ENCODE measurements at places on chromosomes 5 and 9.

DNA sequence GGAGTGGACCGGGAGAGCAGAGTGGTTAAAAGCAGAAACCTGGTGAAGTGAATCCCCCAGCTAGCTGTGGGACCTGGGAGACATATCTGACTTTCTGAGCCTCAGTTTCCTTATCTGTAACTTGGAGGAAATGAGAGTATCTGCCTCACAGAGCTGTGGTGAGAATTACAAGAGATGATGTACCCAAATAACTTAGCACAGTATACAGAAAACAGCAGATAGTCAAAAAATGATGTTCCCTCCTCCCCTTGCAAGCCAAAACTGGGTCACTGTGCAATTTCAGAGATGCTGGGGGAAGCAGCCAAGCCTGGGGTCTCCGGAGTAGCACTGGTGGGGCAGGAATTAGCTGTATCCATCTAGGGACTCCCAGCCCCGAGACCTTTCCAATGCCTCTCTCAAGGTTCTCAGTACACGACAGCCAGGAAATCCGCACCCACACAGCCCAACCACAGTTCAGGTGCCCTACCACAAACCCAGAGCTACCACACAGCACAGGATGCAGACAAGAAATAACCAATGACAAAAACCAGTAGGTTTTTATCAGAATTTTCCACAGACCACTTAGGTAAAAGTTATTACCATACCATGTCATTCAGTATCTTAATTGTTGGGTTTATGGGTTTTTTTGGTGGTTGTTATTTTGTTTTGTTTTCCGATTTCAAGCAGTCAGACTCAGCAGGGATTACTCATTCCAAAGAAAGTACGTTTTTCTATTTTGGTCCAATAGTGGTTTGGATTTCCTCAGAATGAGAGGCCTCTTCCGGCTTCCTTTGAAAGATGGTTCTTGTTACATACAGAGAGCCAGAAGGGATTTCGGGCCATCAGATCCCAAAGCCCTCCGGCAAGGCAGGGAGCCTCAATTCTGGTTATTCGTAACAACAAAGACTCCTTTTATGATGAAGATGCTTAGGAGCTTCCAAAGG, 4.9 kb upstream of the HRH2 start:
- peak; percentile 54 for DNase-seq

DNA sequence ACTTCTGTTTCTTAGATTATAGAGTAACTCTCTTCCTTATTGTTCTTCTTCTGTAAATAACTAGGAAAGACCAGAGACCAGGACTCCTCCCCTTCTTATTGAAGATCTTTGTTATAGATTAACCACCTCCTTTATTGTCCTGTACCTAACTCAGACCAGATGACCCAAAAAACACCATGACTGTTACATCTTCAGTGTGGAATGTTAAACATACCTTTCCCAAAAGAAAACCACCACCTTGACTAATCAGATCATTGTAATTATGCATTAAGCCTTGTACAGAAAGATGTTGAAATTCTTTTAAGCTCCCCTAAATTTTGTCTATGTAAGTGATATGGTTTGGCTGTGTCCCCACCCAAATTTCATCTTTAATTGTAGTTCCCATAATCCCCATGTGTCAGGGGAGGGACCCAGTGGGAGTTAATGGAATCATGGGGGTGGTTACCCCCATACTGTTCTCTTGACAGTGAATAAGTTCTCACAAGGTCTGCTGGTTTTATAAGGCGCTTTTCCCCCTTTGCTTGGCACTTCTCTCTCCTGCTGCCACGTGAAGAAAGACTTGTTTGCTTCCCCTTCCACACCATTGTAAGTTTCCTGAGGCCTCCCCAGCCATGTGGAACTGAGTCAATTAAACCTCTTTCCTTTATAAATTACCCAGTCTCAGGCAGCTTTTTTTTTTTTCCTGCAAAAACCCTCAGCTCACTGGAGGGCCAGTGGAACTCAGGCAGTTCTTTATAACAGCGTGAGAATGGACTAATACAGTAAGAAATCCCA, 26.3 kb downstream of the ARSB start:
- no peak for DNase-seq

GRCh38 chr5:87524217-87524616, 111.5 kb upstream of the CCNH start:
- DNase-seq, result no peak

GRCh38 chr5:145787001-145787400, 48.1 kb downstream of the PRELID2 start:
- DNase-seq, result no peak

- DNase-seq, result no peak
Measured at GRCh38 chr5:10601246-10602030, 37.6 kb downstream of the ANKRD33B start.

- DNase-seq, result no peak
Measured at GRCh38 chr5:141889282-141889871, 11.2 kb upstream of the PCDH1 start.

DNA sequence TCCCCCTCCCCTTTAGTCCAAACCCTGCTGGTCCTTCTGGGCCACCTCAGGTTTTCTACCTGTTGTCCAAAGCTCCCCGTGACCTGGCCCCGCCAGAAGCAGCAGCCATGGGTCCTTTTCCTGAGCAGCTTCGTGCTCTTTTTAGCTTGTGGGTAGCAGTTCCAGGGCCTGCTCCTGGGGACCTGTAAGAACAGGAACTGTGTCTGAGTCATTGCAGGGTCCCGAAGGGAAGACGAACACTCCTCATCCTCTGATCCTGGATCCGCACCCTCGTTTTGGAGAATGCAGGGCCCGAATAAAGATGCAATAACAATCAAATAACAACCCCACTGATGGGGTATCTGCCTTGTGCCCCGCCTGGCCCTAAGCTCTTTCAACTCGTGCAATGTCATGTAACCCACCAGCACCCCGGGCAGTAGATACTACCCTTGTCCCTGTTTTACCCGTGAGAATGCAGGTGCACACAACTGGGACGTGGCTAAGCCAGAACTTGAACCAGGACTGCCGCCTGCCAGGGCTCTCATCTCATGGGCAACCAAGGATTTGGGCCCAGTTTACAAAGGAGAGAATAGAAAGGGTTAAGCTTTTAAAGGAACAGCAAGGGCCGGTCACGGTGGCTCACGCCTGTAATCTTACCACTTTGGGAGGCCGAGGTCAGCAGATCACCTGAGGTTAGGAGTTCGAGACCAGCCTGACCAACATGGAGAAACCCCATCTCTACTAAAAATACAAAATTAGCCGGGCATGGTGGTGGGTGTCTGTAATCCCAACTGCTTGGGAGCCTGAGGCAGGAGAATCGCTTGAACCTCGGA, 33.2 kb downstream of the NEK6 start:
- no peak for DNase-seq

DNA sequence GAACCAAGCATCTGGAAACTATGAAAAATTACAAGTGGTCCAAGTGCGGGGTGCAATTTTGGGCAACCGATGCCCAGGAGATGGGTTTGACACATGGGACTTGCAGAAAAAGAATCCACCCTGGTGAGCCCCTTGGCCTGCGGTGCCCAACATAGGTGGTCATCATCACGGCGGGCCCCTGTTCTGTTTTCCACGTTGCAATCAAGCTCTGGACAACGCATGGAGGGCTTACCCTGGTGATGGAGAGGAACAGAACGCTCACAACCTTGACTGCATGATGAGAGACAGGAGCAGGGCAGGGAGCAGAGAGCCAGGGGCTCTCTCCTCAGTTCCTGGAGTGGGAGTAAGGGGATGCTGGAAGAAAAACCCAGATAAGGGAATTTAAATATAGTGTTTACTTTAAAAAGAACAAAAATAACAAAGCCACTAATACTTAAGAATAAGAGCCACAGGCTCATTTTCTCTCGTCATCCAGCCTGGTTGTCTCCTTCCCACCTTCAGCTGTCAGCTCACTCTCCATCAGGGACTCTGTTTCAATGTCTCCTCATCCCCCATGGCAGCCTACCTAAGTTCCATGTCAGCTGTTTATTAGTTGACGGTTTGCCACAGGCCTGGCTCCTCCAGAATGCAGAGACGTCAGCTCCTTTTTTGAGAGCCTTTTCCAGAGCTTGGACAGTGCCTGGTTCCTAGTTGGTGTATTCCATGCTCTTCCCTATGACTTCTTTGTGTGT, 172.1 kb downstream of the GADD45G start:
- no peak for DNase-seq

DNA sequence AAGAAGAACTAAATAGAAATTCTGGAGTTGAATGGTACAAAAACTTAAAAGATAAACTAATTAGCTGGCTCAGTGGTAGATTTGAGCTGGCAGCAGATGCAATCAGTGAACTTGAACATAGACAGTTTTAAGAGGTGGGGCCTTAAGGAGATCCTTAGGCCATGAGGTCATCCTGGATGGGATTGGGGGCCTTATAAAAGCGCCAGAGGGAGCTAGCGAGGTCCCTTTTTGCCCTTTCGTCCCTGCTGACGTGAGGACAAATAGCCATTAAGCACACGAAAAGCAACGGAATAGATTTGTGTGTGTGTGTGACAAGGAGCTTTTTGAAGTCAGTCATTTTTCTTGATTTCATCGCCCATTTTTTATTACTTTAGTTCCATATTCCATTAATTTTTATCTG, 83.3 kb downstream of the ZNF354C start:
- no peak for DNase-seq

DNA sequence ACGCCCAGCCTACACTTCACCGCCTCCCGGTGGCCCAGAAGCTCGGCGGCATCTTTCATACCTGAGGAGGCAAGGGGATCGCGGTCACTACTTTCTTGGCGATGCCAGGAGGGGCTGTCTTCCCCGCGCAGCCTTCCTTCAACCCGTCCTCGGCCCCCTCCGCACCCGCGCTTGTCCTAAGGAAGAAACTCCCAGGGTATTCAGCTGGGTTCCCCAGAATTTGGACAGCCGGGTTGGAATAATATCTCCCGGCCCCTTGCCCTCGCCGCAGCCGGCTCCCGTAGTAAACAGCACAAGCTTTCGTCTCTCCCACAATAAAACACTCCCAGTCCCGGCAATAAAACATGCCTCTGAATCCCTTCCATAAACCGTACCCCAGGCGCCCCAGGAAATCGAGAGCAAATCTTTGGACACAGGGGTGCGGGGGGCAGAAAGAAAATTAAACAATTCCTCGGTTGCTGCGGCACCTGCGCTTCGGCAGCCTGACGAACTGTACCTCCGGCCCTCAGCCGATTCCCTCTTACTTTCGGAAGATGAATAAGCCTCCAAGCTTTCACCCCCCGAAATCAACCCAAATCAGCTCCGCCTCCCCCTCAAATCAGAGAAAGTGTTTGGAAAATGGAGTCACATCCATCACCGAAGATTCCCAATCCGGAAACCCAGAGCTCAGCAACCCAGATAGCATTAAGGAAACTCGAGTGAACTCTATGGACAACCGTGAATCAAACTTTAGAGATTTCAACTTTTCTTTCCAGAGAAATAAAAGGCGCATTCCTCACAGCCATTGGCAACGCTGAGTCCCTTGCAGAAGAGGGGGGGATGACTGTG, 1.1 kb downstream of the OTP start:
- no peak for DNase-seq

- DNase-seq, result no peak
Measured at GRCh38 chr9:109278216-109278615, 42.6 kb downstream of the EPB41L4B start.

GRCh38 chr5:65305913-65306312, 175.8 kb downstream of the ADAMTS6 start:
- DNase-seq, result no peak

GRCh38 chr9:21294364-21294774, 10.7 kb downstream of the IFNA5 start:
- DNase-seq, result no peak

DNA sequence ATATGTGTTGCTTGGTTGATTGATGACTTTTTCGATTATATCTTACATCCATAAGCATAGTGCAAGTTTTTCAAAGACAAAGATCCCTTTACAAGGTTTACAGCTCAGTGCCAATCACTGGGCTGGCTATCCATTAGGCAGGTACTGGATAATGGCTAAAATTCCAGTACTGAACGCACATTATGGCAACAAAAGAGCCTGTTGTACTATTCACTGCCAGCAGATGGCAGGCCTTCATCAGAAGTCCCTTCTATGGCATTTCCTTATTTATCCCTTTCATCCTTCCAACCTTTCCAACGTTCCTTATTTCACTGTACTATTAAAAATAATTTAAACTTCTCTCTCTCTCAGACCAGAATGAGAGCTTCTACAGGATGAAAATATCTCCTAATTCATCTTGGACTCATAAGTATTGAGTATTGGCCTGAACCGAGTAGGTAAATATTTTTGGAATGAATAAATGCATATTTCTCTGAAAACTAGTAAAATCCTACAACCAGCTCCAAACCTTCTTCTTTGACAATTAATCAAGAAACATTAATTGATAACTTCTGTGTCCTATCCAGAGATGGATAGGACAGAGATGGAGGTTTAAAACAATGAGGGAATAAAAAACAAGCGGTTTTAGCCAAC, 6.7 kb upstream of the WNT8A start:
- peak; percentile 54 for DNase-seq

DNA sequence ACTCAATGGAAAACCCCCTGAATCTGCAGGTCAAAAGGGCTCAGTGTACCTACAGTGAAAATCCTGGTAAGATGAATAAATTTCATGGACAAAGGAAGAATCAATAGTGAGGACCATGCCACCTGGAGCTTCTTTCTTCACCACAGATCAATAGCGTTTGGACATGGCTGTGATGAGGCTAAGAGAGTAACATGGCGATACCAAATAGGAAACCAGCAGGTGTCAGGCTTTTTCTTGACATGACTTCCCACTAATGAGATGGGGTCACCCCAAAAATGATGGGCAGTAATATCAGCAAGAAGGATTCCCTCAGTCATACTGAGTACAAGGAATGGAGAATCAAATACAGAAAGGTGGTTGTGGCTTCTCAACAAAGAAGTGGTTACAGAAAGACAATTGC, 208.5 kb upstream of the PLPPR1 start:
- no peak for DNase-seq

GRCh38 chr5:114727358-114727757, 365.5 kb downstream of the KCNN2 start:
- no peak for DNase-seq

DNA sequence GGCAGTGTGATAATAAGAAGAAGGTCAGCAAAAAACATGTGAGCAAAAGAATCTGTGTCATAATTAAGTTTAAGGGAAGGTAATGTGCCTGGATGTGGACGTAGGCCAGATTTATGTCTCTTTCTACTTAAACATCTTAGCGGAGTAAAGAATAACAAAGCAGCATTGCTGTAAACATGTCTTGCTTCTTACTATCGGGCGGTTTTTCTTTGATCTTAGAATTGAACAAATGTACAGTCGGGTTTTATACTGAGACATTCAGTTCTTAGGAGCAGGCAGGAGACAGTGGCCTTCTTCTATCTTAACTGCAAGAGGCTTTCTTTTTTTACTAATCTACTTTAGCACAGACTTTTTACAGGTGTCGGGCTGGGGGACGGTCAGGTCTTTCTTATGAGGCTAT, 40.4 kb upstream of the FLT4 start:
- peak; percentile 6 for DNase-seq

- no peak for DNase-seq
Measured at GRCh38 chr9:112836394-112836793, 54.3 kb downstream of the SLC46A2 start.

Data from CD4-positive, alpha-beta T cell treated with Interferon alpha-2 for 1 hour (primary cell).